ENCODE measurements at places on chromosomes 1 and 21. TPM values are rescaled to one million over a fixed set of nuclear protein-coding genes. Genes with fewer than 3 reads are reported as not detected.

- no peak for DNase-seq
Measured at GRCh38 chr1:7960867-7961215, 670 bp upstream of the PARK7 start.

Gene C8A
- not detected for total RNA-seq

DNA sequence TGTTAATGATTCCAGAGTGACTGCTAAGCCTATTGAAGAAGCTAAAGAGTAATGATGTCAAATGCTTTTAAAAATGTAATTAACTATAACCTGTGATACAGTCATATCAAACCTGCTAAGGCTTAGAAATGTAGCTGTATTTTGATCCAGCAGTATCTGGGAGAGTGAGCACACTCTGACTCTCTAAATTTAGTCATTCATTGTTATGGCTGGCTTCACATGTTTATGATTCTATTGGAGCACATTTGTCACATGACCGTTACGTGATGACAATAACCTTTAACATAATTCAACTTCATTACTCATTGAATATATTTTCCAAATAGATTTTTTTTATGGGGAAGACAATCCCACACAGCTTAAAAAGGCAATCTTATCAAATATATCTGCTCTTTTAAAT is 587.1 kb downstream of the LMO4 start:
- no peak for DNase-seq

DNA sequence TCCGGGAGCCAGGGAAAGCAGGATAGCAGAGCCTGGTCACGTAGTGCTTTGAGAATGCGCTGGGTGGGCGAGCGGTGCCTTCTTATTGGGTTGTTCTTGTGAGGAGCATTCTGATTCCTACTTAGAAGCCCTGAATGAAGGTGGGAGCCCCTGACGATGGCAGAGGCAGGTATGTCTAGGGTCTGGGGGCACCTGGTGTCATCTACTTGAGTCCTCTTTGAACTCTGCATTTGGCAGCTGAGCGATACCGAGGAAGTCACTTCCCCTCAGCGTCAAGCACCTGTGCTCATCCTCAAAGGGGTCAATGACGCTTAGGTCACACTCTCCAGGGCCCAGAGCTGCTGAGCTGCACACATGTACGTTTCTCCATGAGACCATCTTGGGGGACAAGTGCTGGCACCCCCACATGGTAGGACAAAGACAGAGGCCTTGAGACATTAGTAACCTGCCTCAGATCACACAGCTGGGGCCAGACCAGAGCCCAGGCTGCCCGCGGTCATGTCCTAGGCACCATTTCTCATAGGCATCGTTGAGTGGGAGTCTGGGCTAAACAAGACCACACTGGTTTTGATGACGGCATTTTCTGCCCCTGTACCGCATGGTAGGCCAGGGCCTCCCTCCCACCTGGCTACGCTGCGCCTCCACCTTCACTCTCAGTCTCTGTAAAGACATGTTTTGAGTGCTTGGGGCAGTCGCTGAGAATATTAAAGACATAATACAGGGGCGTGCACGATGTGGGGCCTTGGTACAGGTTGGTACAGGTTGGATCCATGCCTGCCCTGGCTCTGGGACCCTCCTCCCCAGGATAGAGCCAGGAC is 69.1 kb upstream of the ABCG1 start:
- DNase-seq = no peak

DNA sequence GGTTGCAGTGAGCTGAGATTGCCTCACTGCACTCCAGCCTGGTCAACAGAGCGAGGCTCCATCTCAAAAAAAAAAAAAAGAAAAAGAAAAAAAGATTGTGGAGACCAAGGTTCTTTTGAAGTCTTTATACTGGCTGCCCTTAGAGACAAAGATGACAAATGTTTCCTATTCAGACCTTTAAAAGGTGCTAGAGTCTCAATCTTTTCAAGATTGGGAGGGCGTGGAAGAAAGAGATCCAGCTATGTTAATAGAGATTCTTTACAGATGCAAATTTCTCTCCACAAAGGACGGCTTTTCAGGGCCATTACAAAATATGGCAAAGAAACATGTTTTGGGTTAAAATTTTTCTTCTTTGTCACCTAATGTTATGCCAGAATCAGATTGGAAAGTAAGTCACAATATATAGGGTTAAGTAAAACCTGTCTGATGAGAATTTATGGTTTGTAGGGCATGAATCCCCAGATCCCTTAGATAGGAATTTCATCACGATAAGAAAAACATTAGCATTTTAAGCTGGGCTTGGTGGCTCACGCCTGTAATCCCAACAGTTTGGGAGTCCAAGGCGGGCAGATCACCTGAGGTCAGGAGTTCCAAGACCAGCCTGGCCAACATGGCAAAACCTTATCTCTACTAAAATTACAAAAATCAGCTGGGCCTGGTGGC is 13.0 kb upstream of the MORC3 start:
- DNase-seq = no peak

GRCh38 chr1:112418099-112418892 is 22.3 kb downstream of the CTTNBP2NL start:
- no peak for DNase-seq

DNA sequence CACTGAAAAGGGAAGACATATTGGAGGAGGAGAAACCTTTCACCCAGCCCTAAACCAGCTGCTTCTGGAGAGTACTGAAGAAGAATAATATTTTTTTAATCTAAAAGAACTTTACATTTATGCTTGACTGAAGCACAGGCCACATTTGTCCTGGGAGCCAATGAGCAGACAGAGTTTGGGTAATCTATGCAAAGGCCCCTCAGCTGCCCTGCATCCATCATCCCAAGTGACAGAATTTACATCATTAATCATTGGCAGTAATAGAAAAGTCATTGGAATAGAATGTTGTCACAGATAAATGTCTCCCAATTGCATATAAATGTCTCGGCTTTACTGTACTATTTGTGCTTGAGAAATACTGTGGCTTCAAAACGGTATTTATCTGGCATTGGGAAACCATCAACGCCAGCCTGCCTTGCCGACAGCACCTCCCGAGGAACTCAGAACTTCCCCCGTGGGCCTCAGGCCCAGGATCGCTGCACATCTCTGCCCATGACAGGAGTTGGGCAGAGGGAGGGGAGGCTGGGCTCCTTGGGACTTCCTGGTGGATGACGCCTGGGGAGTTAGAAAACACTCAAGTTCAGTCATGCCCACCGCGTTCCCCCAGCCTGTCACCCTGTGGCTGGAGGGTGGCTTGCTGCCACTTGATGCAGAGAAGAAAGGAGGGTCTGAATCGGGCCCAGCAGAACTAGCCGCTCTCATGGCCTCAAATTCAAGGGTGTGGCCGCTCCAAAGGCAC is 133.1 kb downstream of the CAMTA1 start:
- DNase-seq = no peak

GRCh38 chr21:33249331-33250002 is 16.7 kb upstream of the IL10RB start:
- DNase-seq = no peak

Gene RAB3B
- total RNA-seq = 8.2 TPM

- DNase-seq = no peak
Measured at GRCh38 chr1:169271098-169271497, 96.5 kb downstream of the NME7 start.

GRCh38 chr1:178057141-178057765 is 36.7 kb upstream of the RASAL2 start:
- DNase-seq = no peak

Gene LIPI
- not detected for total RNA-seq

DNA sequence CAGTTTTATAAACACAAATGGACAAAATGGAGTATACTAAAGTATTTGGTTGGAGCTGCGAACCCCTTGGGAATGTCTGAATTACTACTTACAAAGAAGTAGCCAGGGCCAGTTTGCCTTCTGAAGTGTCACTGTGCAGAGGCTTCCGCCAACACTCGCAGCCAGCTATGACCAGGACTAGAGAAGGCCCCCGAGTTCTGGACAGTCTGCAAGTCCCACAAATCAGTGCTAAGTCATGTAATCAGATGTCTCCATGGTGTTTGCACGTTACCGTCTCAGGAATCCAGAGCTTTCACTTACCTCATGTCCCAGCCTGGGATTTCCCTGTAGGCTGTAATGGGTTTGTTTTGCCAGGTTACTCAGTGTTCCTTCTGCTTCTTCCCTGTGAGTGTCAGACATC is 106.6 kb upstream of the SPAG17 start:
- DNase-seq = no peak

- DNase-seq = no peak
Measured at GRCh38 chr1:234961456-234962339, 166.9 kb downstream of the TOMM20 start.

- no peak for DNase-seq
Measured at GRCh38 chr1:200921571-200922110, 26.9 kb downstream of the INAVA start.

GRCh38 chr1:236689713-236690569 is 3.6 kb downstream of the ACTN2 start:
- no peak for DNase-seq

Gene ALX3
- total RNA-seq = not detected

- DNase-seq = no peak
Measured at GRCh38 chr1:114559356-114559755, 22.1 kb downstream of the BCAS2 start.

Gene IL20
- not detected for total RNA-seq

DNA sequence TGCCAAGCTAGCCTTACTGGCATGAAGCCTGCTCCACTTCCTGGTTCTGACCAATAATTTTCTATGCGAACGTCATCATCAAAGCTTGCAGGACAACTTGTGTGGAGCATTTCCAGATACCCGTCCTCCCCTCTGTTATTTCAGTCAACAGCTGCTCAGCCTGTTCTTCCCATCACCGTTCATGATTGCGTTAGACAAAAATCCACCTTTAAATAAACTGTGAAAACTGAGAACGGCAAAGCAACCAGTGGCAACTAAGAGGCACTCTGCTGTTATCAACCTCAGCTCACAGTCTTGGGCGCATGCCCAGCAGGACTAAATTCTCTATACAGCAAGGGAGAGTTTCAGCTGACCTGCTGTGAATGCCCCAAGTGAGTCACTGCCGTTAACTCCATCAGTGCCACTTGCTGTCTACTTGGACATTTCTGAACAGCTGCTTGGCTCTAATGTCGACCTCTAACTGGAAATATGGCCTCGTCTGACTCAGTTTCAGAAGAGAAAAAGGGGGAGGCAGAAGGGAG is 207.4 kb upstream of the RUNX1 start:
- peak; percentile 90 for DNase-seq

Gene LINGO4
- total RNA-seq = not detected

DNA sequence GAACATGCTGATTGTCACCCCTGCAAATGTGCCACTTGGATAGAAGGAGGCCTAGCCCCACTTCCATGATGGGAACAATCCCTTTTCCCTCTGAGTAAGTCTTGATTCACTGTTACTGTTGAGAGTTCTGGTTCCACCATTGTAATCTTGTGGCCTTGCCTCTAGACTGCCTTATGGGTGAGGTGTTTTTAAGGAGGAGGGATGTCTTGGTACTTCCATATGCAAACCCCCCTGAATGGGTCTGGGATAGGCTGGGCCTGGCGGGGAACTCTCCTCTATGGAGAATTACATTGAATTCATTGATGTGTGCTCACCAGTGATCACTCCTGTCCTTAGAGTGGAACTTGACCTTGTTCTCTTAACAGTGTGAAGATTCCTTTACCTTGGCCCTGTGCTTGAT is 5.8 kb downstream of the GALNT2 start:
- DNase-seq = peak; percentile 17

Gene AVPR1B
- not detected for total RNA-seq

DNA sequence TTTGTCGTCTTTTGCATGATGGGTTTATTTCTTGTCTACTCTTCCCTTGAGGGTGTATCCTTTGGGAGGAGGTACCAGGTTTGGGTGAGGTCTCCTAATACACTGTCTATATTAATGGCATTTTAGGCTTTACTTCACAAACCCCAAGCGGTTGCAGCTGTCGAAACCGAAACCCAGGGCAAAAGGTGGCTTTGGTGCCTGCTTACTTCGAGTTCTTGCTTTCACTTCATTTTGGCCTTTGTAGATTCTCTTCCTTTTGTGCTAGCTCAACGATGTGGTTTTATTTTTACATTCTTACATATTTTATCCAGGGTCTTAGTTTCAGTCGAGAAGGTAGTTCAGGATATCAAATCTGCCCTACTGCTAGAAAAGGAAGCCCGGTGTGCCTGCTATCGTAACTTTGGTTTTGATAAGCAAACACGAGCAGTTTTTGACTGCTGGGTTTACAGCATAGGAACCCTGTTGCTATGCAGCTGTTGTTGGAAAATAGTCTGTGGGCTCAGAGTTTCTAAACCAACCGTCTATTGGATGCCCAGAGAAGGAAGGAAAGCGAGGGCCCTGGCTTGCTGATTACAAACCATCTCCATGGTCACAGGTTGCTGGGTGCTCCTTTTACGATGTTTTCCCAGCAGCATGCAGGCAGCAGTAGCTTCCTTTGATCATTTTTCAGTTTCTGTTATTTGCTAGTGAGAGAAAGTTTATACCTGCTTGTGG is 9.8 kb upstream of the TSPAN2 start:
- DNase-seq = no peak

- DNase-seq = no peak
Measured at GRCh38 chr1:106746448-106747085, 309.9 kb upstream of the PRMT6 start.

DNA sequence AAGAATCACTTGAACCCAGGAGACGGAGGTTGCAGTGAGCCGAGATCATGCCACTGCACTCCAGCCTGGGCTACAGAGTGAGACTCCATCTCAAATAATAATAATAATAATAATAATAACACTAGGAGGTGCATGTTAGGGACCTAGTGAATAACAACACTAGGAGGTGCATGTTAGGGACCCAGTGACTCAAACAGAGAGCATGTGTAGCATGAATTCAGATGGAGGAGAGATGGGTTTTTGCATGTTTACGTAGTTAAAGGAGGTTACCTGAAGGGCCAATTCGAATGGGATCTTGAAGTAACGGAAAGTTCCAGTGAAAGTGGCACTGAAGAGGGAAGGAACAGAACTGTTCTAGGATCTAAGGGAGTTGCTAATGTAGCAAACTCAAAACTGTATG is 7.1 kb upstream of the KCNK1 start:
- no peak for DNase-seq

Gene KLHDC9
- total RNA-seq = 3.7 TPM

Gene KRTAP11-1
- not detected for total RNA-seq

- peak; percentile 85 for DNase-seq
Measured at GRCh38 chr1:15848143-15848928, 829 bp downstream of the SPEN start.

DNA sequence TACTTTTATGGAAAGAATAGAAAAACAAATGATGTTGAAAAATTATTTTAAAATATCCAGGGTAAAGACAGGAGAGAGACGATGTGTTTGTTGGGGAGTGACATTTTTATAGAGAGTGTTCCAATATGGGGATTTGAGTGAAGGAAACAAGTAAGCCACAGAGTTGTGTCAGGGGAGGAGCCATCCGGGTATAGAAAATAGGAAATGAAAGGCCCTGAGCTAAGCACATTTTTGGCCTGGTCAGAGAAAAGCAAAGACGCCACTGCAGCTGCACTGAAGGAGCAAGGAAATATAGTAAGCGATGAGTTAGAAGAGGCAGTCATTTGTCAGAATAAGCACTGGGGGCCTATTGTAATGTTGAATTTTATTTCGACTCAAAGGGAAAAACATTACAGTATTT is 107.3 kb upstream of the ADGRL4 start:
- no peak for DNase-seq

Gene SPRR1A
- not detected for total RNA-seq

- DNase-seq = no peak
Measured at GRCh38 chr21:40625991-40626390, 221.0 kb downstream of the DSCAM start.

- no peak for DNase-seq
Measured at GRCh38 chr21:34514576-34515115, 2.6 kb upstream of the KCNE1 start.

Measured in osteocyte (in vitro differentiated cells).